CD4-positive, alpha-beta T cell (primary cell): ENCODE measurements at places on chromosomes 4 and X. TPM values are rescaled to one million over a fixed set of nuclear protein-coding genes. Genes with fewer than 3 reads are reported as not detected.

DNA sequence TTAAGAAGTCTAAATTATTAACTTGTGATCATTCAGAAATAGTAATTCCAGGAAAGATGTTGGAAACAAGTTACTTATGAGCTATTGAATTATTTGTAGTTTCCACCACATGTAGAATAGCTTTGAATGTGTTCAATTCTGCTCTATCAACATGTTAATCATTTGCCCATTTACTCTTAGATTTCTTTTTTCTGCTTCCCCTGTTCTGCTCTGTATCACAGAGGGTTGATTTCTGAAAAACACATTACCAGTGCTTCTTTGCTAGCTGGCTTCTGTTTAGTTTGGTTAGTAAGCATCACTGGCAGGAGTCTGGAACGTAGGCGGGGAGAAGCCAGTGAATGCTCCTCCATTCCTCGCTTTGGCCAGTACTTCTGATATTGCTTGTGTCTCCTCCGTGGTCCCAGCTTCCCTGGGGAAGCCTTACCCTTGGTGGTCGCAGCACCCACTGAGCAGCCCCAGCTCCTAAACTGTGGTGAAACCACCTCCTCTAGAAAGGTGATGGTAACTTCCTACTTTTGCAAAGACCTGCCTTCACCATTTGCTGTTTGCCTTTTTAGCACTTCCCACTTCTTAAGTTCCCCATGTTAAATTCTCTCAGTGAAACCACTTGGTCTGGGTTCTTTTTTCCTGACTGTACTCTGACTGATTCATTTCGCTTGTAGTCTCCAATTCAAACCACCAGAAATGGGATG is 40.3 kb upstream of the GALNT7 start:
- DNase-seq, result no peak

The AVPR2 gene
- total RNA-seq, result not detected

DNA sequence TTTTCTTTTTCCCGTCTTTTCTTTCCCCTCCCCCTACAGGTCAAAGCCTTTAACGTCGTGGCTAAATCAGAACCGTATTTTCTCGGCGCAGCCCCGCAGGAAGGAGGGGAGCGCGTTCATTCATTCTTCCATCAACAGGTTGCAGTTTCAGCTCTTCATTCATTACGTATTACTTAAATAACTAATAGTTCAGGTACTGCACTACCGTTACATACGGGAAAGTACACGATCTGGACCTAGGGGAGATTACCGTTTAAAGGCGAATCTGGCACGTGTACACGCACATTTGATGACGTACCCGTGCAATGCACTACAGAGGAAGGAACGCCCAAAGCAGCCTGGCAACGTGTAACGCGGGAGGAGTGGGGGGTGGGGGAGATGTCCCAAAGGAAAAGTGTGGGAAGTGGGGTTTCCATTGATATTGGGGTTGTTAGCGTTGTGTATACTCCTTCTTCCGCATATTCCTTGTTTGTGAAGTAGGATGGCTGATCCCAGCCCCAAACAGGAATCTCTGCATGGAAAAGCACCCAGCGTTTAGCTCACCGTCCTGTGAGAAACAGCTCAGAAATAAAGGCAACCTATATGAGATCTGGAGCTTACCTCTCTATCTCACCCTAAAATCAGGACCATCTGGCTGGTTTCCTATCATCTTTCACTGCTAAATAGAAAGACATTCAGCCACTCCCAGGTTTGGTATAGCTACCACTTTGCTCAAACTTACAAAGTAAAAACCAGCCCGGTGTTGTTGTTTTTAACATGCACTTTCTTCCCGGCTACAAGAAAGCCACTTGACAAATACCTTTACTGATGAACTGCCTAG is 585 bp upstream of the SEC24D start:
- peak; percentile 41 for DNase-seq

DNA sequence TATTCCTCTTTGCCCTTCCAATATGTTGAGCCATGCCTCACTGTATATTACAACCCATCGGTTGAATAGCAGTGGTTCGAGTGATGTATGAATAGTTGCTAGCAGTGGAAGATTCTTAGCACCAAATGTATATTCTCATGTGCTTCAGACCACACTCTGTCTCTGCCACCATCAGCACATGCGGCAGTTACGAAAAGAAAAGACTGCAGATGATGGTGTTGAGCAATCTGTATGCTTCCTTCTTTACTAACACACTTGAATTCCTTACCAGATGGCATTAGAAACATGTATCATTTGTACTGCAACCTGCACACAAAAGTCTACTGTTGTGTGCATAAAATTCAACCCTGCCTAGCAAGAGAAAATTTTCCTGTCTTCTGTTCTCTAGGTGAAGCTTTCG is 214.6 kb downstream of the ENOX2 start:
- DNase-seq, result no peak

- DNase-seq, result no peak
These were observed 9.3 kb downstream of the PTPN13 start for GRCh38 chr4:86603311-86603885.

The MRFAP1L1 gene
- 26.6 TPM for total RNA-seq

DNA sequence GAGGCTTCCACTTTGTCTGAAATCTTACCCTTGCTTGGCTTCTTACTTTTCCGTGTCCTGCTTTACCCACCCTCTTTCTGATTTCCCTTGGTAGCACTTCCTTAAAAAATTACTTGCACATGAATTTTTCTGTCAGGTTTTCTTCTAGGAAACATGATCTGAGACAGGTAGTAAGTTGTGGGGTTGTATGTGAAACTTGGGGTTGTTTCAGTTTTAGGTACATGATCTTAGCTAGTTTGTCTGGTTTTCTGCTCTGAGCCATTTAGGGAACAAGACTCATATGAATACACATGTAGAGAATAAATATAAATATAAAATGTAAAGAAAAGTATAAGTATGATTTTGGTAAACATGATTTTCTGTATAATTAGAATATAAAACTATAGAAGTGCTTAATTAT is 17.4 kb upstream of the ARMCX2 start:
- DNase-seq, result no peak

The AKAP14 gene
- total RNA-seq, result not detected

DNA sequence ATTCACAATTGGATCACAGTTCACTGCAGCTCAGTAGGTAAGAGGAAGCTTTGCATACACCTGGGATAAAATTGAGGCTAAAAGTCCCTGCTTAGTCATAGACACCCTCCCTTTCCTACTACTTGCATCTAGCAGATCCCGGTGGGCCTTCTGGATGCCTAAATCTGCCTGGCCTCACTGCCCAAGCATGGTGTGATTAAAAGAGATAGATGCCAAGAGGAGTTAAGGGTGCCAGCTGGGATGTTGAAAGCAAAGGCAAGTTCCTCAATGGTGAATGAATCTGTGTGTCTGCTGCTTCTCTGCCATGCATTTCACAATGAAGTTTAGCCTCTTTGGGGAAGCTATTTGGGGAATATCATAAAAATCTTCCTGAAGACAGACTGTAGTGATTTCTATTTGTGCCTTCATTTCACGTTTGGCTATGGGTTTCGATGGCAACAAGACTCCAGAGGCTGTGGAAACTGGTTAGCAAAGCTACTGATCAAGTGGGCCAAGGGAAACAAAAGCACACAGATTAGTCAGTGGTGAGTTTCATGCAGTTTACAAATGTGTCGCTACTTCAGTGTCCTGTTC is 534.0 kb downstream of the ANKRD50 start:
- DNase-seq, result no peak

GRCh38 chrX:20402956-20403355 is 136.2 kb upstream of the RPS6KA3 start:
- no peak for DNase-seq

DNA sequence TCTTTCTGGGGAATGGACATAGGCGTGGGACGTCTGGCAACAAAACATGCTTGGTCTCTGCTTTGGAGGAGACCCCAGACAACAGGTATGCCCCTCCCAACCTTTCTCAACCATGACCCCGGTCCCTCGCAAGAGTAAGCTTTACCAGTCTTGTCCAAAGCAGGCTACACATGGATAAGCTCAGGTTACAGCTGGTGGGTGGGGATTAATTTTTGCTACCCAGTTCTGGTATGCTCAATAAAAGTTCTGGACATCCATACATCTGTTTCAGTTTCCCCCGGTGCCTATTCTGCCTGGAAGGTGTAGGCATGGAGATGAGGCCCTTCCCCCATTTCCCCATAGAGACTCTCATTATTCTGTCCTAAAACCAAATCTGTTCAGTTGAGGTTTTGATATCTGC is 54.5 kb upstream of the NOCT start:
- no peak for DNase-seq

GRCh38 chr4:67080046-67080557 is 465.2 kb downstream of the CENPC start:
- DNase-seq, result no peak

The NHS gene
- total RNA-seq, result 0.53 TPM

- DNase-seq, result no peak
These were observed 97.9 kb upstream of the MYOZ2 start for GRCh38 chr4:119037709-119038108.

DNA sequence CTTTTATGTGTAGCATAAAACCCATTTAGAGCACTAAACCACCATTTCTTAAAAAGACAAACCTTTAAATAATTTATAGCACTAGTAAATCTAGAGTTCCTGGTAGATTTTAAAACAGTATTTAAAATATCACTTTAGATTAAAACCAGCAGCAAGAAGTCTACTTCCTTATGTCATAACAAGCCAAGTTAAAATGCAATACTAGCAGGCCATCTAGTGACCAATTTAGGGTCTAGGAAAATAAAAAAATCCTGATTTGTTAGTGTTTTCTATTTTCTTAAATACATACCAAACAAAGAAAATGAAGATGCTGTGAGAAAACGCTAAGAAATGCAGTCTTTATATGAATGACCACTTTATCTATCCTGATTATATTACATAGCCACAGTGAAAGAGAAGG is 53.9 kb downstream of the PAPSS1 start:
- DNase-seq, result no peak

The TCEAL5 gene
- not detected for total RNA-seq

- no peak for DNase-seq
These were observed 2301.3 kb upstream of the TENM3 start for GRCh38 chr4:179941911-179942310.

- no peak for DNase-seq
These were observed 2.4 kb downstream of the ZMYM3 start for GRCh38 chrX:71251466-71251973.

The TCEAL7 gene
- total RNA-seq, result not detected

DNA sequence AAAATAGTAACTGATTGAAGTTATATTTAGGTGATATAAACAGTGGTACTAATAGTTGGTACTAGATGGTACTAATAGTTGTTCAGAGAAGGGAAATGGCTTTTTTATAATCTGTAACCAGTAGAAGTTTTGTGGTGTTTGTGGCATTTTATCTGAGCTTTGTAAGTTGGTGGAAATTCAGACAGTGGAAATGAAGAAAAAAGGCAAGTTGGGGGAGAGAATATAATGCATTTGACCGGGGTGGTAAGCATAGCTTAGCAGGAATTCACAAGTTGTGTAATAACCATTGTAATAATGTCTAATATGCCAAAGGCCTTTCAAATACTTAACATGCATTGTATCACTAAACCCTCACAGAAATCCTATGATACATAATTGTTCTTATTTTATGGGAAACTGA is 36.3 kb downstream of the DTHD1 start:
- DNase-seq, result no peak

The ARL13A gene
- not detected for total RNA-seq

The ABCE1 gene
- 50.1 TPM for total RNA-seq

- no peak for DNase-seq
These were observed 17.3 kb upstream of the F11 start for GRCh38 chr4:186248643-186249042.

DNA sequence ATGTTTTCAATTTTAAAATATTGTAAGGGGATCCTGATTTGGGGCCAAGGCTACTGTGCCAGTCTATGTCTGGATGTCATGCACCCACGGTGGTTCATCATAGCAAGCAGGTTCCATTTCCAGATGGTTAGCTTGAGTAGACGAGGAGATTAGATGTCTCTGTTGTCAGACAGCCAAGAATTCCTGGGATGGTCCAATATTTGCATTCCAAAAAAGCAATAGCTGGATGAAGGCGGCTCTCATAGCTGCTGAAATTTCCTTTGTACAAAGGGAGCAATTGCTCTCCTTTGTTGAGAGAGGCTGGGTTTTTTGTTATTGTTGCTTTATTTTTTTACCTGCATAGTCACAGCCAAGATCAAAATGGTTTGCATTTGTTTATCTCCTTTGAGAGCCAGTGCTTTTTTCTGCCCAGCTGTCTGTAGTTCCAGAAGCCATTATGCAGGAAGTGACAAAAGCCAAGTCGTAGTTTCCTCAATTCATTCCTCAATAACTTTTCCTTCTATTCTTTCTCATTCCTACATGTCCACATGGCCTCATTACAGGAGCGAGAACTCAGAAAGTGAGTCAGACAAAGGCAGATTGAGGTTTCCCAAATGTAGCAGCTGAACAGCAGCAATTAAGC is 107.9 kb downstream of the MMRN1 start:
- DNase-seq, result no peak

The STBD1 gene
- not detected for total RNA-seq

- no peak for DNase-seq
These were observed 677 bp downstream of the PTPN13 start for GRCh38 chr4:86594559-86595425.

The NLRP2B gene
- not detected for total RNA-seq

DNA sequence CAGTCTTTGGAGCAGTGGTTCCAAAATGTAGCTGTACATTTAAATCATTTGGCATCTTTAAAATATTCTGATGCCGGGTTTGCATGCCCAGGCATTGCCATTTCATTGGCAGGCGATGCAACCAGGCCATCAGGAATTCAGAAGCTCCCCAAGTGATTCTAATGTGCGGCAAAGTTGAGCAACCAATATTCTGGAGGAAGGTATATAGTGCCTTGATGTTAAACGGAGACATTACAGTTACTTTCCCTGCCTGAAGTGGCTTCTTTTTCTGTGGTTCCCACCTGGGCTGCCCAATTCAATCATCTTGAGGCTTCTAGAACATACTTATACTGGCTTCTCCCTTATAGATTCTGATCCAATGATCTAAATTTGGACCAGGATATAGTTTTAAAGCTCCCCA is 68.7 kb upstream of the PGM2 start:
- no peak for DNase-seq

The TACR3 gene
- total RNA-seq, result not detected

- DNase-seq, result no peak
These were observed 736.9 kb upstream of the MAGEB2 start for GRCh38 chrX:29478336-29479069.

- DNase-seq, result no peak
These were observed 1341.7 kb downstream of the PCDH7 start for GRCh38 chr4:32061916-32062315.

The PITX2 gene
- total RNA-seq, result not detected

DNA sequence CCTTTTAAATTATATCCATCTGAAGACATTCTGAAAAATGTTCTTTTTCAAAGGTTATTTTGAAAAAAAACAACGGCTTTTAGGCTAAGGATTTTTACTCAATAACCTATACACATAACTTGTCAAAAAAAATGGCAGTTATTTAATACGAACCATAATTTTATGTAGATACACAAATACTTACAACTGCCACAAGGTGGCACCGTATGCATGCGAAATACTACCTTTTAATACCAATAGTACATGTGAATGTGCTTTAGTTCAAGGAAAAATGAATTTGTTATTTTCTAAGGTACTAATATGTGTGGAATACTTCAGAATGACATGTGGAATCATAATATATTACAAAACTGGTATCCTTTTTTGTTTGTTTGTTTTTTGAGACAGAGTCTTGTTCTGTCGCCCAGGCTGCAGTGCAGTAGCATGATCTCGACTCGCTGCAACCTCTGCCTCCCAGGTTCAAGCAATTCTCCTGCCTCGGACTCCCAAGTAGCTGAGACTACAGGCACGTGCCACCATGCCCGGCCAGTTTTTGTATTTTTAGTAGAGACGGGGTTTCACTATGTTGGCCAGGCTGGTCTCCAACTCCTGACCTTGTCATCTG is 4.6 kb upstream of the MAD2L1 start:
- peak; percentile 83 for DNase-seq

- DNase-seq, result no peak
These were observed 19.7 kb upstream of the SCOC start for GRCh38 chr4:140353786-140354185.
